NCI-H2081 (cell line): ENCODE measurements at places on chromosomes 1 and 21.

DNA sequence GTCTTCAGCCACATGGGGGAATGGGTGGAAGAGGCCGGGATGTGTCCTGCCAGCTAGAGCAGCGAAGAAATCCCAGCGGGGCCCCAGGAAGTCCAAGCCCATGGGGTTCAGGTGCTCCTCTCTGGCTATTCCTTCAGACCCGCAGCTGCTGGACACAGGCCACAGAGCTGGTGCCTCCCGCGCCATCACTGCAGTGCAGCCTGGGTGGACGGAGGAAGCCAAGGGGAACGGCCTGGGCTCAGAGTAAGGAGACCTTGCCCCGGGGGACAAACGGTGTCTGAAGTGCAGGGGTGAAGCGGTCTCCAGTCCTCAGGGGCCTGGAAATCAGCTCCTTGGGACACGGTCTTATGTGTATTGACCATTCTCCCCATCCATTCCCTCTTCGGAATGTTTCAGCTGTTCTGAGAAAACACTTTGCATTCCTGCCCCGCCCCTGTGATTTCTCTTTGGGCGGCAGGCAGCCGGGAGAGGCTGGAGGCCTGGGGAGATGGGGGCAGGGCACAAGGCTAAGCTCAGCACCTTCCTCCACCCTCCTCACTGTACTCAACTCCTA is 18.4 kb downstream of the MTHFR start:
- no peak for DNase-seq

DNA sequence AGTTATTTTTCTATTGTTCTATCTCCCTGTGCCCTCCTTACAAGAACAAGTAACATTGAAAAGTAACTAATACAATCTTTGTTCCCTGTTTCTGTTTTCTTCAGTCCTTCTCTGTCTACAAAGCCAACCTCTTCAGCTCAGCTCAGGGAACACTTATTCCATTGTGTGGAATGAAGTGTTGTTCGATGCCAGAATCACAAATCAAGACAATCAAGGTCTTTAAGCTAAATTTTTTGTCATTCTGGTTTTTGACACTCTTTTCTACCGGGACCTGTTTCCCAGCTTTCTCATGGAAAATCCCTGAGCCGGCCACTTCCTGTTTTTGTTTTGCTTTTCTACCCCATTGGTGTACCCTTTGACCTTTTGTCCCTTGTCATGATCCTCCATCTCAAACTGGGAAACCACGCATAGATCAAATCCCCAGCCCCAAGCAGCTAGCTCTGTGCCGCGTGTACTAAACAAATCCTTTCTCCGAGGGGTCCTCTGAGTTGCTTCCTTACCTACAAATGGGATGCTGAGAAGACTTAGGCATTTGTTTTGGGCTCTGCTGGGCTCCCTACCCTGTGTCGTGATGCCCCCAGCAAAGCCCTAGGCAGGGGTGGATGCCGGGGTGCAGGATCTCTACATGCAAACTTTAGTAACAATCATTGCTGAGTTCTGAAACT is 141.8 kb downstream of the TOMM20 start:
- no peak for DNase-seq

DNA sequence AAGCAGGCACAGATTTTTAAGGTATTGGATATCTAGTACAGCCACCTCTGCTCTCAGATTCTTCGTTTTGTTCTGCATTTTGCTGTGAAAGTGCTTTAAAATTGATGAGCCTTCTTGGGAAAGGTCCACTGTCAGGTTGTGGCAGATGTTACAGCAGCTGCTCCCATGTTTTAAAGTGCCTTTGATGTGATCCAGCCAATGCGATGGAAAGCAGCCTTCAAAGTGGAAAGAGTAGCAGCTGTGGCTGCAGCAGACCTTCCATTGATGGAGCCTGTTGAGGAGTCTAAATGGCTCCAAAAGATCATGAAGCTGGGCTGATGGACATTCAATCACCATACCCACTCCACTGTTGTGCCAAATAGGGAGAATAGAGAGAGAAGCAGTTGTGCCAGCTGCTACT is 816.9 kb downstream of the PLA2G4A start:
- DNase-seq, result no peak

- DNase-seq, result no peak
Observed at GRCh38 chr1:67833602-67833940, 304 bp upstream of the GNG12 start.
